NCI-H2081 (cell line): ENCODE measurements at places on chromosomes 1 and 21.
A peak's percentile ranks its signal among the peaks of the same experiment; 100 is the strongest.

GRCh38 chr1:210647406-210648333, 319.0 kb downstream of the HHAT start:
- DNase-seq: no peak

- DNase-seq: no peak
Measured at GRCh38 chr1:162185314-162186025, 116.0 kb downstream of the NOS1AP start.

DNA sequence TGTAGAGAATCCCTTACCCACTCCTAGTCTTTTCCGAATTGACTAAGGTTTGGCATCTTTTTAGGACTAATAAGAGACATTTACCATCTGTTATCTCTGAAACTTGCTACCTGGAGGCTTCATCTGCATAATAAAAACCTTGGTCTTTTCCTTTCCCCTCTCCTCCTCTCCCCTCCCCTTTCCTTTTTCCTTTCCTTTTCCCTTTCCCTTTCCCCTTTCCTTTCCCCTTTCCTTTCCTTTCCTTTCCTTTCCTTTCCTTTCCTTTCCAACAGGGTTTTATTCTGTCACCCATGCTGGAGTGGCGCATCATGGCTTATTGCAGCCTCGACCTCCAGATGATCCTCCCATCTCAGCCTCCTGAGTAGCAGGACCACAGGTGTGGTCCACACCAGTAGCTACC, 195.7 kb downstream of the RYR2 start:
- no peak for DNase-seq

DNA sequence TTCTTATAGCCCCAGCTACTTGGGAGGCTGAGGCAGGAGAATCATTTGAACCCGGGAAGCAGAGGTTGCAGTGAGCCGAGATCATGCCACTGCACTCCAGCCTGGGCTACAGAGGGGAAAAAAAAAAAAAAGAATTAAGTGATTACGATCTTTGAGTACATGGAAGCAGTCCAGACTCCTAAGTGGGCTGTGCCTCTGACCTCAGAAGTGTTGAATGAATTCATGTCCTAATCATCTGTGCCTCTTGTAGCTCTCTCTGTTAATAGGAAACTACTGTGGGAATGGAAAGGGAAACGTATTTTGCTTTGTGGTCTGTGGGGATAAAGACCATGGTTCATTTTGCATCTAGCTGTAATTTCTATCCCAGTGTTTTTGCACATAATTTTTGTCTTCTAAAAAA, 8.4 kb upstream of the IVNS1ABP start:
- DNase-seq: no peak

- no peak for DNase-seq
Measured at GRCh38 chr1:221667504-221667903, 74.4 kb downstream of the DUSP10 start.

GRCh38 chr1:162230517-162230916, 146.1 kb downstream of the SPATA46 start:
- no peak for DNase-seq

- no peak for DNase-seq
Measured at GRCh38 chr21:44996501-44996921, 56.7 kb downstream of the SLX9 start.

- no peak for DNase-seq
Measured at GRCh38 chr1:153233448-153233847, 16.1 kb downstream of the PRR9 start.

- DNase-seq: no peak
Measured at GRCh38 chr1:197285526-197286205, 17.6 kb downstream of the CRB1 start.

GRCh38 chr1:111754984-111755330, 744 bp upstream of the DDX20 start:
- peak; percentile 55 for DNase-seq

DNA sequence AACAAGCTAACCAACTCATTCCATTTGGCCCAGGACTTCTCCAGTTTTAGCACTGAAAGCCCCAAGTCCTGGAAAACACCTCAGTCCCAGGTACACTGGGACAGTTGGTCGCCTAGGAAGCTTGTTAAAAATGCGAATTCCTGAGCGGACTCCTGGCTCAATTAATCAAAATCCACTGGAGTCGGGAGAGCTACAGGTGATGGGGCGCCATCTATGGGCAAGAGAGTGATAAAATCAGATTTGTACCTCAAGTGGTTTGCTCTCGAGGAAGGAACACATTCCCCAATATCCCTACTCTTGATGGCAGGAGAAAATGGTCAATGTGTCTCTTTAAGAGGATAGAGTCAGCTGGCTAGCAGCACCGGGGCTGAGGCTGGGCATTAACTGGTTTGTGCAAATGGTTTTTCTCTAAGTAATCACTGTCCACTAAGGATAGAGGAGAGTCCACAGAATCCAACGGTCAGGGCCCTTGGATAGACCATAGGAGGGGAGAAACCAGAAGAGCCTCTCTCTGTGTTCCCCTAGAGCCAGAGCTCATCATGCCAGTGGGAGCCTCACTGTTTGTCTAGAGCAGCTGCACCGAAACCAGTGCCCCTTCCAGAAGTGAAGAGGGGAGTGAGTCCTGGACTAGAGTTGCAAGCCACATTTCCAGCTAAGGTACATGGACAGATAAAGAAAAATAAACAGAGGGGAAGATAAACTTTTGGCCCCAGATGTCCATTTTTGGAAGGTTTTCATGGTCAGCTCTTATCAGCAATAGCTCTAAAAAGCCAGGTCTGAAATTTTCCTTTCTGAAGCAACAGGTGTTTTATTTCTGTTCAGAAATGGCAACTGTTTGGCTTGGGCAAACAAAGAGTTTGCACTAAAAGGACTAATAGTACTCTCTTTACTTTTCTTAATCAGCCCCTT, 148.5 kb downstream of the TENT5C start:
- peak; percentile 50 for DNase-seq

DNA sequence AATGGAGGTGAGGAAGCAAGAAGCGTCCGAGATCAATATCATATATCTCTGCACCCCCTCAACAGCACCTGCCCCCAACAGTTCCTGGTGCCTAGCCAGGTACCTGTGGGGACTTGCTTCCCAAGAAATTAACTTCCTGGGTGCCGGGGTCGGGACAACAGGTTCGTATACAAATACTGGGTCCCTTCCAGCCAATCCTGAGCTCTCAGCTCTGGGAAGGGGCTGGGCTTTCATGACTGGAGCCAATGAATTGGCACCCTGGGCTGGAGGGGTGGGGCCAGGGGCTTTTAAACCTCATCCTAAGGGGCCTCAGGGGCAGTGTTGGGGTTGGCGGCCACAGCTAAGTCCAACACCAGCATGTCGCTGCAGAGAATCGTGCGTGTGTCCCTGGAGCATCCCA, at the start of gene PADI3:
Gene PADI3, plus strand, starts transcription at position 318 of the 400 bp plus-strand sequence. Its CDS starts 40 bp downstream, at position 358.
- no peak for DNase-seq

- peak; percentile 98 for DNase-seq
Measured at GRCh38 chr1:227762231-227762911, 27.1 kb downstream of the SNAP47 start.

- DNase-seq: no peak
Measured at GRCh38 chr1:15963968-15964648, 11.8 kb downstream of the ZBTB17 start.

DNA sequence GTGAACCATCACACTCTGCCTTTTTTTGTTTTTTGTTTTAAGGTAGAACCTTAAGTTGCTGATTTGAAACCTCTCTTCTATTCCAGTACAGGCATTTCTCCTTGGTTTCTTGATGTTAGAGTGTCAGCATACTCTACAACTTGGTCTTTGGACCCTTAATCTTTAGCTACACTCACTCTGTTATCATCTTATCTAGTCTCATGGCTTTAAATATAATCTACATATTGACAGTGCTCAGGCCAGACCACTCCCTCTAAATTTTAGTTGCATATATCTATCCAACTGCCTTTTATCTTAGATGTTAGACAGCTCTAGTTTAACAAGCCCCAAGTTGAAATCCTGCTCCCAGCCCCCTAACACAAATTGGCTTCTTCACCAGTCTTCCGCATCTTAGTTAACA, 22.1 kb downstream of the NME7 start:
- DNase-seq: no peak

- DNase-seq: peak; percentile 82
Measured at GRCh38 chr1:93909146-93910050, at the start of gene GCLM. Gene GCLM (minus strand): TSS chr1:93909430. CDS start chr1:93909163, 267 bp downstream.

DNA sequence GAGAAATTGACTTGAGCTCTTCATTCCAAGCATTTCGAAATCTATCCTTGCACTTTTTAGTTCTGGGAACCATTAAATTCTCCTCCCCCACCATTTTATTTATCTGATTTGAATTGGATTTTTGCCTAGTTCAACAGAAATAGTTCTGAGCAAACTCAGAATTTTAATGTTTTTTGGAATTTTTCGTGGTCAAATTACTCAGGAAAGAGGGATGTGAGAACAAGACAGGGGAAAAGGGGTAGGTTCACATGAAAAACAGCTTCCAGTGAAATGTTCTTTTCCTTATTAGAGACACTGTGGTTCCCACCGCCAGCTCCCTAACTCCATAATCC, 5.7 kb upstream of the ZNF697 start:
- DNase-seq: no peak

DNA sequence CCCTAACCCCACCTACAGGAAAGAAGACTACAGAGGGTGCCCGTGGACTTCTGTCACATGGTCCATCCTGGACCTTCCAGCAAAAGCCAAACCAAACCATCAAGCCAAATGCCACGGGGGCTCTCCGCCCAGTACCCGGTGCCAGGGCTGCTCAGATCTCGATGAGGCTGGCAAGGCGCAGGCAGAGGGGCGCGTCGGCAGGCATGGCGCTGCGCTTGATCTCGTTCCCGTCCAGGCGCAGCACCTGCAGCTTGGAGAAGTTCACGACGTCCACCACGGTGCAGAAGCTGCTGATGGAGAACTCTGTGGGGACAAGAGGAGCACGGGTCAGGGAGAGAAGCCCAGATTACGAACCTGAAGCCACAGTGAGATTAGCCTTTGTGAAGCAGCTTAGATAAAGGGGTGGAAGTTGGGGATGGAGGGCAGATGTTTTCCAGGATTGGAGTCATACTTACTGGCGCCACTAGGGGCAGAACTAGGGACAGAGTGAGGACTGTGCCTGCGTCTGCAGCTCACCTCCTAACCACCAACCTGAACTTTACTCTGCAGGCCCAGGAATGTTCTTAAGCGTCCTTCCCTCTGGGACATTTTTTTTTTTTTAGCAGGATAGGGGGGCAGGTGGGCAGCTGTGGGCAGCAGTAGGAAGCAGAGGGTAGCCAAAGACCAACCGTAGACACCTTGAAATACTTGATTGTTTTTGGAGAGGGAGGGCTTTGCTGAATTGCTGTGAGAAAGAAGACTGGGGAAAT, 8.6 kb downstream of the FMOD start:
- peak; percentile 65 for DNase-seq

GRCh38 chr21:27269644-27270043, 302.8 kb upstream of the ADAMTS5 start:
- no peak for DNase-seq

- no peak for DNase-seq
Measured at GRCh38 chr1:187409341-187409740, 580.6 kb downstream of the PLA2G4A start.

DNA sequence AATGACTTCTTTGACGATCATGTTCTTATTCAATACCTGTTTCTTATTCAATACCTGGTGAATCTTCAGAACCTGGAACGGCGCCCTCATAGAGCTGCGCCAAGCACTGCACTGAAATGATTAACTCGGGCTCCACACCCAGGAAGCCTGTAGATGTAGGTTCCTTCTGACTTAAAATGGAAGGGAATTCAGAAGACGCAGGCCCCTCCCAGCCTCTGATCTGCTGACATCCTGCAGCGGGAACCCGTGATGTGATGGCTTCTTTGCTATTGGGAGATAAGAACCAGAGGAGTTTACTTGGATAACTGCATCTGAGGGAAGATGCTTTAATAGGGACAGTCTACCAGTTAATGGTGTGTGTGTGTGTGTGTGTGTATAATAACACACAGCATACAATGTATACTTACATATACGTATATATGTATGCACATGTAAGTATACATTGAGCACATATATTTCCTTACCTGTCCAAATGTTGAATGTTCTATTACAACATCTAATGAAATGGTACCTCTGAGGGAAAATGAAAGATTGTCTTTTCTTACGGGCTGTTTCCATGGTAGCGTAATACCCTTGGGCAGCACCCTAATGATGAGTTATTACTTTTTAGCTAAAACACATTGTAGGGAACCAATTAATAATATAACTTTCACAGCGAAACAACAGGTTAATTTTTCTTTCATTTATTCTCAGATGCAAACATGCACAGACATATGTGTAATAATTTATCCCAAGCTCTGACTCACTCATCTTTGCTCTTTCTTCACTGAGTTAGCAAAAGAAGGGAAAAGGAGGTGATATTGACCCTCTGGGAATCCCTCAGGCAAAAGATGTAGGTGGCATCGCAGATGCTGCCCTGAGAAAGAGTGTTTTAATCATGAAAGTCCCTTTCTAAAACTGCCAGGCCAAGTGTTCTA, 379.8 kb downstream of the SIPA1L2 start:
- no peak for DNase-seq

- DNase-seq: no peak
Measured at GRCh38 chr1:32276032-32276782, 15.7 kb upstream of the HDAC1 start.

DNA sequence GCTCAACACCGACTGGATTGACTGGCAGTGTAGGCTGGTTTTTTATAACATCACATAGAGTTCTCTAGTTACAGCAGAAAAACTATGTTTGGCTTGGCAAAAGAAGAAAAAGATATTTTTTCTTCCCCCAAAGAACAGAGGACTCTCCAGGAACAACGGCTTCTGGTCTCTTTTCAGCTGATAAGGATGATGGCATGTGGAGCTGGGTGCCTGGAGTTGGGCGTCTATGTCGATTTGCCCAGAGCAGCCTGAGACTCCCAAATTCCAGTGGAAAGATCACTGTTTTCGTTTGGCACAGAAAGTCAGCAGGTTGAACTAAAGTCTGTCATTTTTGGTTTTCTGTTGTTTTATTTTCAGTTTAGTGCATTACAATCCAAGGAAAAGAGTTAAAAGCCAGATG, 91.1 kb downstream of the SMYD2 start:
- DNase-seq: no peak

DNA sequence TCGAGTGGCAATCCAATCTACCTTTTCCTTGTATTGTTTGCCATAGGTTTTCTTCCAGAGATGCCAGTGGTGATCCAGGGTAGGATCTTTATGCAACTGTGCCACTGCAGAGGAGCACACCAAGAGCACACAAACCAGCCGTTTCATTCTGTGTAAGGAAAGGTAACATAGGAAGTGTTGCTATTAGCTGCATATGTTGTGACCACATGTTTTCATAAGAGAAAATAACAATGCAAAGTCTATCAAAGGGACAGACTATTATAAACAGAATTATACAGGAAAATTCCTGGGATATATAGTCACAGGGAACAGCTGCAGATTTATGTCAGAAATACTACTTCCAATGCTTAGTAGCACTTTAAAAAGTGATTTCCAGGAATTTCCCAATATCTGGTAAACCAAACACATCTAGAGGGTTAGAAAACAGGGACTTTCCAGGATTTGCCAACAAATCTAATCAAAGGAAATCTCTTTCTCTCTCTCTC, 919 bp downstream of the CTSS start:
- no peak for DNase-seq

GRCh38 chr1:77672374-77672773, 10.1 kb downstream of the ZZZ3 start:
- DNase-seq: no peak

- no peak for DNase-seq
Measured at GRCh38 chr1:17045150-17045549, 8.7 kb downstream of the SDHB start.
